Tibial artery (tissue), 4 donors: ENCODE measurements at places on chromosomes 4 and X.

DNA sequence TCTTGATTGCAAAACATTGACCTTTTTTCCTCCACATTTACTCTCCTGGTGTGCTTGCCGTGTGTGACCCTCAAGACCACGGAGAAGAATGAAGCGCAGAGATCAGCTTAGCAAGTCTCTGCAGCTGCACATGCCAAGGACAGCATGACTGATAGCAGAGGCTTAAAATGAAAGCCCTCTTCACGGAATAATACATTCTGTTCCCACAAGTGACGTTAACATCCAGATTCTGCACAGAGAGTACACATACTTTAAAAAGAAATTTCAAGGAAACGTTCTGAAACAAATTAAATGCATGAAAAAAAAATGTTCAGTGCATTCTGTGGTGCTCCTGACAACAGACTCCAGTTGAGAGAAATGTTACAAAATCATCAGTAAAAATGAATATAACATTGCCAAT is 60.9 kb downstream of the SLC7A11 start:
- no peak for DNase-seq
- H3K27me3 ChIP-seq: no peaks in the 10 kb centered on the region
- no peaks in the 10 kb centered on the region for H3K4me1 ChIP-seq
- H3K36me3 ChIP-seq: no peaks in the 10 kb centered on the region
- H3K27ac ChIP-seq: no peak overlapping the region
- no peak overlapping the region for H3K4me3 ChIP-seq

DNA sequence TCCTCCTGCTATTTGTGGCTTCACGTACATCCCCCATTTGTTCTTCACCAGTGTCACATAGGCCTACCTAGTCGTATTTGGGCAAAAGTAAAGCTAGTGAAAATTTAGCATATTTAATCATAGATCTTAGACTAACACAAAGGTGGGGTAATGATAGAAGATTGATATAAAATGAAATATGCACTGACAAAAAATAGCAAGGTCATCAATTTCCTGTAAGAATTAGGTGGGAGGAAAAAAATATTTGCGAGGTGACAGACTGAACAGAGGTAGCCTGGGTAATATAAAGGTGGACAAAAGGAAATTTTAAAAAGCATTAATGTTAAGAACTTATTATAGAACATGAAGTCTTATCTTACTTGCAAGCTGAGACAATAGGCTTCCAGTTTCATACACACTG is 239.9 kb downstream of the PCDH10 start:
- H3K4me1 ChIP-seq: no peaks in the 10 kb centered on the region
- no peaks in the 10 kb centered on the region for H3K27me3 ChIP-seq
- no peaks in the 10 kb centered on the region for H3K36me3 ChIP-seq
- H3K27ac ChIP-seq: no peak overlapping the region

GRCh38 chr4:169615467-169616106 is 3.2 kb upstream of the NEK1 start:
- no peak for DNase-seq
- no peak overlapping the region for H3K4me3 ChIP-seq
- H3K36me3 ChIP-seq: no peaks in the 10 kb centered on the region
- no peak overlapping the region for H3K27ac ChIP-seq
- H3K4me1 ChIP-seq: peaks cover 10% of the 10 kb centered on the region

- DNase-seq: no peak
- H3K4me3 ChIP-seq: no peak overlapping the region
- no peaks in the 10 kb centered on the region for H3K36me3 ChIP-seq
- no peaks in the 10 kb centered on the region for H3K4me1 ChIP-seq
Observed at GRCh38 chr4:159697322-159698283, 594.7 kb downstream of the RAPGEF2 start.

GRCh38 chrX:10099411-10099810 is 57.4 kb upstream of the CLCN4 start:
- peaks cover 15% of the 10 kb centered on the region for H3K4me1 ChIP-seq
- H3K36me3 ChIP-seq: peaks cover 8% of the 10 kb centered on the region
- no peak overlapping the region for H3K4me3 ChIP-seq
- DNase-seq: no peak

DNA sequence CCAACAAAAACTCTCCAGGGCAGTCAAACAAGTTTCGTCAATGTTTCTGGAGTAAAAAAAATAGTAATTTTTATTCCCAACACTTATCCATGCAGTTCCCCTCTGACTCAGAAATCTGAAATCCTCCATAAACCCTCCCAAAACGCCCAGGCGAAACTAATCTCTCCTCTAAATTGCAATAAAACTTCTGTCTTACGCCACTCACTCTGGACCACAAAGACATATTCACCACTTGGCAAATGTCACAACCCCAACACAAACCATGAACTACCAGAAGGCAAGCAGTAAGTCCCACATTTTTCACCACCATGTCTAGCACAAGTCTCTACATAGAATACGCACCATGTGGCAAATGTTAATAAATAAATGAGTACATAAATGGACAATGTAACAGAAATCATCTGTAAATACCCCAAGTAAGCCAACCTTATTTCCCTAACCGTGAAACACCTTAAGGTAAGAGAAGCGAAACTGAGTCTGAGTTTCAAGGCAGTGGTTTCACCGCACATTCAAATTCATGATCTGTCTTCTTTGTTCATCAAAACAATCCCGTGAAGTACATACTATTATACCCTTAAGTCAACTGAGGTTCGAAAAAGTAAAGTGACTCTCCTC is 1.6 kb downstream of the PAPSS1 start:
- DNase-seq: no peak
- no peak overlapping the region for H3K4me3 ChIP-seq
- no peaks in the 10 kb centered on the region for H3K36me3 ChIP-seq
- H3K27me3 ChIP-seq: no peaks in the 10 kb centered on the region
- peaks cover 17% of the 10 kb centered on the region for H3K4me1 ChIP-seq

- H3K27ac ChIP-seq: peak overlapping the region; percentile 64
- peaks cover 17% of the 10 kb centered on the region for H3K4me1 ChIP-seq
- no peaks in the 10 kb centered on the region for H3K27me3 ChIP-seq
- DNase-seq: peak; percentile 93
Observed at GRCh38 chr4:3827616-3828492, 61.7 kb downstream of the ADRA2C start.

DNA sequence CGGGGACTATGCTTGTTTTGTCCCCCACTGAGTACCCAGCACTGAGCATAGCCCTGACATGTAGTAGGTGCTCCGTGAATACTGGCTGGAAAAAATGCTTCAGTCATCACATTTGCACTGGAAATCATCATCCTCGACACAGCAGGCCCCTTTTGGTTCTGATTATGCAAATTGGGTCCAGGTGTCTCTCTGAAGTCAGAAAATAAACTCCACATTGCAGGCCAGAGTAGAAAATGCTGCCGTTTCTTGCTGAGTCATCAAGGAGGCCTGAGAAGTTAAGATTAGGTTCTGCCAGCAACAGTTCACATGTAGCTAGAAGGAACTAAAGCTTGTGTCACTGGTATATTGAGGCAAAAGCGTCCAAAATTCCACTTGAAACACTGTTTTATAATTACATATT is 15.0 kb upstream of the STK32B start:
- no peak overlapping the region for H3K4me3 ChIP-seq
- no peaks in the 10 kb centered on the region for H3K27me3 ChIP-seq
- no peak for DNase-seq
- no peaks in the 10 kb centered on the region for H3K4me1 ChIP-seq
- no peak overlapping the region for H3K27ac ChIP-seq
- no peaks in the 10 kb centered on the region for H3K36me3 ChIP-seq

DNA sequence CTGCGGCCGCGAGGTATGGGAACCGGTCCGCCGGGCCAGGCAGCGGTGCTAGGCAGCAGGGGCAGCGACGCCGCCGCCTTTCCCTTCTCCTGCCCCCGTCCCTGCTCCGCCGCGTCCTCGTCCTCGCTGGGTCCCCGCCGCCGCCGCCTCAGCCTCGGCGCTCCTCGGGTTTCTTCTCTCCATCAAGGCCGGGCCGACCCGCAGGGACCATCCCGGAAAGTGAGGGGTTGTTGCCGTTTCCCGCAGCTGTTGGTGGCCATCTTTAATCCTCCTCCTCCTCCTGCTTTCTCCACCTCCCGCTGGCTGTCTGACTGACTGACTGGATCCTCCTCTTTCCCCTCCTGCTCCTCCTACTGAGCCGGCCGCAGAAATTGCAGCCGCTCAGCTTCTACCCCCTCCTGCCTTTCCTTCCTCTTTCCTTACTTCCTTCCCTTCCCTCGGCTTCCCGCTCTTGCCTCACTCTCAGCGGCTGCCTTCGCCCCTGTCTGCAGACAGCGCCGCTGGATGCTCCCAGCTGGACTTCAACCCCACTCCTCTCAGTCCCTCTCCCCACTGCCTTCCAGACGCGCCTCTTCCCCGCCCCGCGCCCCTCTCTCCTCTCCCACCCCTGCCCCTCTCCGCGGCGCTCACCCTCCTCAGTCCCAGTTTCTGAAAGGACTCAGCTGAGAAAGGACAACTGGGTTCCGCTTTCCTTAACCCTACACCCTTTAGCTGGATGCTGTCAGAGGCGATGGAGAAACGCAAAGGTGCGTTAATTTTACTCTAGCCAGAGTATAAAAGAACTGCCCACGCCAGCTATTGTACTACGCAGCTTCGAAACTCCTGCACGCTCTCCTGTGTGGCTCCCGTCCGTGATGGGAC is at the start of gene WDFY3:
Gene WDFY3, minus strand, starts transcription at position 309 of the 861 bp plus-strand sequence. CDS start 106,099 bp downstream, outside the sequence.
- H3K27me3 ChIP-seq: no peaks in the 10 kb centered on the region
- peak within 1 kb of the TSS; percentile 86 for H3K4me3 ChIP-seq
- H3K27ac ChIP-seq: peak within 1 kb of the TSS; percentile 92
- peak; percentile 92 for DNase-seq
- H3K4me1 ChIP-seq: peaks cover 5% of the 10 kb centered on the region
- no peaks in the 10 kb centered on the region for H3K36me3 ChIP-seq

DNA sequence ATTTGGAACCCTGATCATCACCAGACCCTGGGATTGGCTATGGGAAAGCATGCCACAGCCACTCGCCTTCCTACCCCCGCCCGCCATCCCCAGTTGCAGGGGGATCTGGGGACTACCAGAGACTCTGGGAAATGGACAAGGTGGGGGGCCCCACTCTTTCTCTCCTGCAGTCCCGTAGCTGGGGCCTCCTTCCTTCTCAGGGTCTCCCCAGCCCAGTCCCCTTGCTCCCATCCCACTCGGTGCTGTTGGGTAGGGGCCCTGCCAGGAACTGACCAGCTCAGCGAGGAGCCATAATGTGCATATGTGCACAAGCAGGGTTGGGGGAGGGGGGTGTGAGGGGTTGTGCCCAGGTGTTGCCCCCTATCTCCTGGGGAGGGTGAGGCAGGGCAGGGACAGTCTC is 3.4 kb upstream of the USP11 start:
- DNase-seq: no peak
- no peaks in the 10 kb centered on the region for H3K27me3 ChIP-seq
- no peaks in the 10 kb centered on the region for H3K4me1 ChIP-seq
- H3K4me3 ChIP-seq: no peak overlapping the region
- H3K27ac ChIP-seq: no peak overlapping the region

DNA sequence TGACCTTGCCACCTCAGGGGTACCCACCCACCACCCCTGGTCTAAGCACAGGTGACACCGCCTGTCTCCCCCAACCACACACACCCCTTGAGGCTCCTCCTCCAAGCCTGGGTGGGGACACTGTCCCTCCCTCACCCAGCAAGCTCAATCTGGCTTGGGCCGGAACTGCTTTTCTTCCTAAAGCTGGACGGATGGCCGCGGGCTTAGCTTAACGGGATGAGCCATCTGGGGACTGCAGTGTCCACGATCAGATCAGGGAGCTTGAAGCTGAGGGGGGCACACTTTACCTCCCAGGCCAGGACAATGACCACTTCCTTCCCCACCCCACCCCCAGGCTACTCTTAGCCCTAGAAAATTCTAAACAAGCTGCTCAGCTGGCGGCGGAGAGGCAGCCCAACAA is 1.0 kb upstream of the SLC6A8 start:
- H3K27me3 ChIP-seq: no peaks in the 10 kb centered on the region
- DNase-seq: no peak
- H3K27ac ChIP-seq: peak overlapping the region; percentile 71
- peaks cover 16% of the 10 kb centered on the region for H3K4me1 ChIP-seq
- H3K4me3 ChIP-seq: no peak overlapping the region
- H3K36me3 ChIP-seq: no peaks in the 10 kb centered on the region

- H3K4me3 ChIP-seq: no peak overlapping the region
- no peak for DNase-seq
- peaks cover 24% of the 10 kb centered on the region for H3K36me3 ChIP-seq
- no peaks in the 10 kb centered on the region for H3K27me3 ChIP-seq
- peaks cover 54% of the 10 kb centered on the region for H3K4me1 ChIP-seq
Observed at GRCh38 chr4:38015886-38016515, 55.8 kb downstream of the PTTG2 start.

DNA sequence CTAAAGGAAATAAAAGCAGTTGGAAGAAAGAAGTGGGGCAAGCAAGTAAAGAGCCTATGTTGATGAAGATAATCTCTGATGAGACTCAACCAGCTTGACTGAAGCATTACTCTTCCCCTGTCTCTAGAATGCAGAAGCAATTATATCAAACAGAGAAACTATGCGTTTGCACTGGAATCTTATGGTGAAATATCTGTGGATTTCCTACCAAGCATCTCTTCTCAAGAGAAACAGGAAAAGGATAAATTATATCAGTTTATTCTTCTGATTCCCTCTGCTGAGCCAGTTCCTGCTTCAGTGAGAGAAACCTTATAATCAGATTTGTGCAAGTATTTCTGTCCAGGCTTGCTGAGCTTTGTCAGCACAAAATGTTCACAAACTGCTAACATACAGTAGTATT is 316.7 kb upstream of the SLC7A11 start:
- H3K27ac ChIP-seq: no peak overlapping the region
- DNase-seq: no peak
- H3K4me1 ChIP-seq: no peaks in the 10 kb centered on the region
